ENCODE measurements at places on chromosomes 3 and 15.

DNA sequence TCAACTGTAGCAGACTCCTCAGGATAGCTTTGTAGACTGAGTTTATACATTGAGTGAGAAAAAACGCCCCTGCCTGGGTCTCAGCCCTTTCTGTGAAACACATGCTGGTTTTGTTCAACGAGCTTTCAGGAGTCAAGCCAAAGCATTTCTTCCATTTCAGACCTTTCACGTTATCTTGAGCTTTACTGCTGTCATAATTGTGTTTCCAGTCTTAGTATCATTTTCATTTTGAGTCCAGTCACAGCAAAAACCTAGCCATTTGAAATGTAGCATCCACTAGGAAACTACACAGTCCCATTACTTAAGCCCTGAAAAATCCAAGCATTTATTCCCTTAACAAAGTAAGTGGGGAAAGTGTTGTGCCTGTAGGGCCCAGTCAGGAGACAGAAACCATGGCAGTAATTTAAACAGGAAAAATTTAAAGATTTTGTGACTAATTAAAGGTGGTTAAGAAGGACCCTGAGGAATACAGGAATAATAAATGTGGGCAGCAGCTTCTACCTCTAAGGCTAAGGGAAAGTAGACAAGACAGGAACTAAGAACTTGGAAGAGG lies 110.1 kb upstream of the ABHD17C start:
- no peak for DNase-seq

- DNase-seq: no peak
These were observed 457.8 kb upstream of the UBE2E2 start for GRCh38 chr3:22745321-22745720.

- no peak for DNase-seq
These were observed 13.3 kb downstream of the ANKRD63 start for GRCh38 chr15:40269604-40270003.

GRCh38 chr3:113287111-113287802 lies 75.9 kb downstream of the BOC start:
- DNase-seq: no peak
